Glutamatergic neuron (in vitro differentiated cells): ENCODE measurements at places on chromosomes 5 and 9.

DNA sequence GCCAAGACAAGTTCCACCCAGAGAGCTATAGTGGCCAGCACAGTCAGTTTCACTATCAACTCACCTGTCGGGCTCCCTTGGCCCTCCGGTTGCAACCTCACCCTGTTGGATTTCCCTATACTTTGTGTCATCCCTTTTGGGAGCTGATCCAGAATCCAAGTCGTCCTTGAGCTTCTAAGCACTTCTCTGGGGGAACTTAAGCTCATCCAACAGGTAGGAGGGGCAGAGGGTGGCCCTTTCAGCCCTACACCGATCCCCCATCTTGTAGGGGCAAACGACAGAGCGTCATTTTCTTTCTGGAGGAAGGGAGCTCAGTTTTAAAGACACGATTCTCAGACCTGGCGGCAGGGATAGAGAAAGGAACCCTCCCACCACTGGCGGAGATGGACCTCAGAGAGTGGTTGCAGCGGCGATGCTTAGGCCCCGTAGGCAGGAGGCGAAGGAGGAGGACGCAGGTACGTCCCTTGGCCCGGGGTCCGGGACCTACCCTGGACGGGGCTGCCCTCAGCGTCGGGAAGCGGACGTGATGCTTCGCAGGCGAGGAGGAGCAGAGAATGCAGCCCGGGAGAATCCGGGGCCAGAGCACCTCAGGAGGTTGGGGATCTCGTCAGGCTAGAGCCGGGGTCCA, 519 bp downstream of the ZER1 start:
- peaks cover 5% of the 10 kb centered on the region for H3K27me3 ChIP-seq
- H3K4me1 ChIP-seq = peaks cover 7% of the 10 kb centered on the region
- H3K27ac ChIP-seq = peak overlapping the region; percentile 83
- H3K4me3 ChIP-seq = peak overlapping the region; percentile 96

DNA sequence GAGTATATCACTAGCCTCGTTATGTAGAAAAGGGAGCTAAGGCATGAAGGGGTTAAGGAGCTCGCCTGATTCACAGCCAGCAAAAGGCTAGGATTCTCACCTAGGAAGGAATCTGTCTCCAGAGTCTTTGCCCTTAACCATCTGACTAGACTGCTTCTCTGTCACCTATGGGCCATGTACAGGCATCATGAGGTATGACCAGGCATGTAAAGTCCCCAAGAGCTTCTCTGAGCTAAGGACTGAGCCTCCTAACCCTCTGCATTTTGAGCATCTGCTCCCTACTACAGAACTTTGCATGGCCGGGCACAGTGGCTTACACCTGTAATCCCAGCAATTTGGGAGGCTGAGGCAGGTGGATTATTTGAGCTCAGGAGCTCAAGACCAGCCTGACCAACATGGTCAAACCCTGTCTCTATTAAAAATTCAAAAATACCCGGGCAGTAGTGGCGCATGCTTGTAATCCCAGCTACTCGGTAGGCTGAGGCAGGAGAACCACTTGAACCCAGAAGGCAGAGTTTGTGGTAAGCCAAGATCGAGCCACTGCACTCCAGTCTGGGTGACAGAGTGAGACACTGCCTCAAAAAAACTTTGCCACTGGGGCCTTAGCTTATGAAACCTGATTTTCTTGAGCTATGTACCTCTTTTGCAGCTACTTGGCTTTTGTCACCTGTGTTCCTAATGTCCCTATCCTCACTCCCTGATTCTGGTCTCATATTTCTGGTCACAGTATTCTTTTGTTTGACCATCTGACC, 33.2 kb upstream of the IL7R start:
- no peaks in the 10 kb centered on the region for H3K36me3 ChIP-seq
- H3K4me1 ChIP-seq = no peaks in the 10 kb centered on the region
- H3K4me3 ChIP-seq = no peak overlapping the region
- H3K27ac ChIP-seq = no peak overlapping the region
- no peak for DNase-seq
- H3K27me3 ChIP-seq = peaks cover 2% of the 10 kb centered on the region

GRCh38 chr9:121485623-121486022, 14.0 kb downstream of the GGTA1 start:
- DNase-seq = no peak
- no peak overlapping the region for H3K27ac ChIP-seq
- no peaks in the 10 kb centered on the region for H3K4me1 ChIP-seq
- H3K27me3 ChIP-seq = no peaks in the 10 kb centered on the region

- H3K4me1 ChIP-seq = no peaks in the 10 kb centered on the region
- H3K27ac ChIP-seq = no peak overlapping the region
- no peaks in the 10 kb centered on the region for H3K27me3 ChIP-seq
- no peak overlapping the region for H3K4me3 ChIP-seq
Measured at GRCh38 chr5:147972076-147972840, 65.9 kb upstream of the C5orf46 start.

DNA sequence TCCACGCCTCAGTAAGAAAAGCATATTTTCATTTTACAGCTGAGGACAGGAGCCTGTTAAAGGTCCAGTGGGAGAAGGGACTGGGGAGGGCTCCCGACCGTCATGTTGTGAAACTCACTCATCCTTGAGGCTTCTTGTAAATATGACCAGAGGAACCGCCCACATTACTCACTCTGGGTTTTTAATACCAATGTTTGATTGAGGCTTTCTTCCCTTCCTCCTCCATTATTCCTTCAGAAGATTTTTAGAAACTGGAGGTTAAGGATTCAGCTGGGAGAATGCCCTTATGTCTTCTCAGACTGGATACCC, 61.4 kb upstream of the GLRX start:
- no peak overlapping the region for H3K4me3 ChIP-seq
- peaks cover 20% of the 10 kb centered on the region for H3K4me1 ChIP-seq
- H3K36me3 ChIP-seq = no peaks in the 10 kb centered on the region
- DNase-seq = no peak
- peaks cover 4% of the 10 kb centered on the region for H3K27me3 ChIP-seq
- peak overlapping the region; percentile 49 for H3K27ac ChIP-seq

- H3K27me3 ChIP-seq = no peaks in the 10 kb centered on the region
- H3K4me3 ChIP-seq = no peak overlapping the region
- no peak for DNase-seq
- H3K36me3 ChIP-seq = no peaks in the 10 kb centered on the region
- peak overlapping the region; percentile 34 for H3K27ac ChIP-seq
Measured at GRCh38 chr5:176722757-176723156, 75.5 kb downstream of the TSPAN17 start.

DNA sequence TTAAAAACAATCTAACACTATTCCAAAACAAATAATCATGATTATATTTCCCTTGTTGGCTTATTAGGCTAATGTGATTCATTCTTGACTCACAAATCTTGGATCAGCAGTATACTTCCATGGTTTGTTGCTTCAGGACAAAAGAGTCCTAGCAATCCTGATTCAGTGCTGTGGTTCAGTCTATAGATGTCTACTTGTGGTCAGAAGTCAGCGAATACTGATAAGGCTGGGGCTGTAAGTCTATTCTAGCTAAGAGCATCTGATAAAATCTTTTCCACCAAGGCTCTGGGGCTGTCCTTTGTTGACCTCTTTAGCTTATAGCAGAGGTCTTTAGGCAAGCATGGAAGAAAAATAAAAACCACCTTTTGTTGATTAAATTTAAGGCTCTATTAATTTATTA, 4.4 kb upstream of the SMIM3 start:
- no peak overlapping the region for H3K27ac ChIP-seq
- DNase-seq = no peak
- no peak overlapping the region for H3K4me3 ChIP-seq

GRCh38 chr5:147482706-147483180, 27.1 kb downstream of the DPYSL3 start:
- no peak for DNase-seq
- H3K36me3 ChIP-seq = no peaks in the 10 kb centered on the region
- H3K4me1 ChIP-seq = peaks cover 13% of the 10 kb centered on the region
- H3K27ac ChIP-seq = no peak overlapping the region
- peaks cover 4% of the 10 kb centered on the region for H3K27me3 ChIP-seq
- H3K4me3 ChIP-seq = no peak overlapping the region

- H3K4me1 ChIP-seq = no peaks in the 10 kb centered on the region
- H3K27ac ChIP-seq = no peak overlapping the region
- H3K36me3 ChIP-seq = peaks cover 3% of the 10 kb centered on the region
- no peak overlapping the region for H3K4me3 ChIP-seq
- no peaks in the 10 kb centered on the region for H3K27me3 ChIP-seq
- DNase-seq = no peak
Measured at GRCh38 chr5:53392073-53392472, 88.4 kb upstream of the FST start.

DNA sequence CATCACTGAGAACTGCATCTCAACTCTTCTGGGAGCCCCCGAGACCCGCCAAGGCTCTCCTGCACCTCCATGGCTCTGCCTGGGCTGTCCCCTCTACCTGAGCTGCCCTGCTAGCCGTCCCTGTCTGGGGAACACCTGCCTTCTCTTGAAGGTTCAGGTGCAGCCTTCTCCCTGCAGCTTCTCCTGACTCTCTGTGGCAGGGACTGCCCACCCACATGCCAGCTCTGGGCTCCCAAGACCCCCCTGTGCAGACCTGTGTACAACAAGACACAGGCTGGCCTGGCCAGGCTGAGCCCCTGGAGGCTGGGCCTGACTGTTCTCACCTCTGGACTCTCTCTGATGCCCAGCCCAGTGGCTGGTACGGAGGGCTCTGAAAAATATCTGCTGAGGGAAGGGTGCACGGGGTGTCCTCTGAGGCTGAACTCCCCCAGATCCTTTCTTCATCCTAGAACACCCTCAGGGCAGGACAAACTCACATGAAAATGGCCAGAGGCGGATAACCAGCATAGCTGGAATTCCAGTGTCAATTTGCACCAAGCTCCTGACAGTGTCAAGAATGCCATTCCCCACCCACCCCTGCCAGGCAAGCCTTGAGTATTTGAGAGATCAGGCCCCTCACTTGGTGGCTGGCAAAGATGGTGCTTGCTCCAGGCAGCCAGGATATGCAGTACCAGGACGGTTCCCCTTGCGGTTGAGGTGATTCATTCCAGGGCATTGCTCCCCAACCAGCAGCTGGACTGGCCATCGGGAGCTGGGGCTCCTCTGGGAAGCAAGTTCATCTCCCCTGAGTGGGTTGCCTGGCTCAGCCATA, 40.9 kb upstream of the SLC25A51 start:
- no peak for DNase-seq
- H3K4me3 ChIP-seq = no peak overlapping the region
- peaks cover 17% of the 10 kb centered on the region for H3K4me1 ChIP-seq
- H3K27me3 ChIP-seq = peaks cover 12% of the 10 kb centered on the region
- H3K36me3 ChIP-seq = no peaks in the 10 kb centered on the region

GRCh38 chr9:120974181-120974580, 47.6 kb upstream of the TRAF1 start:
- no peaks in the 10 kb centered on the region for H3K36me3 ChIP-seq
- peaks cover 2% of the 10 kb centered on the region for H3K27me3 ChIP-seq
- no peak for DNase-seq
- H3K4me1 ChIP-seq = no peaks in the 10 kb centered on the region
- no peak overlapping the region for H3K4me3 ChIP-seq

- H3K27me3 ChIP-seq = no peaks in the 10 kb centered on the region
- H3K36me3 ChIP-seq = no peaks in the 10 kb centered on the region
- DNase-seq = no peak
- H3K27ac ChIP-seq = no peak overlapping the region
- H3K4me1 ChIP-seq = peaks cover 5% of the 10 kb centered on the region
Measured at GRCh38 chr5:147485046-147485445, 24.8 kb downstream of the DPYSL3 start.
